ENCODE measurements at places on chromosomes 7 and 10.

DNA sequence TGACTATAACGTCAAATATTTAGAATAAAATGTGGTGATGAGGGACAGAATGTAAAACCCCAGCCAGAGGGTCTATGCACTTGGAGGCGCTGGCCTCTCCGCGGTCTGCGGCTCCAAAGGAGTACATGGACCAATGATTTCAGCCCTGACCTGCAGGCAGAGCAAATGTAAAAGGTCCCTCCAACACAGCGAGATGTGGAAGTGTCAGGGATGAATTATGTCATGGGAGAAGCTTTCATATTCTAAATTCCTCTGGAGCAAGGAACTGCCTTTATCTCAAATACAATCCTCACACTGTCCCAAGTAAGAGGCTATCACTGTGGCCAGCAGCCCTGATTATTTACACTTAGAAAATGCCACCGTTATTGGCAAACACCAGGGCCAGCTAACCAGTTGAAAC lies 139.4 kb downstream of the GFRA1 start:
- no peak for DNase-seq

DNA sequence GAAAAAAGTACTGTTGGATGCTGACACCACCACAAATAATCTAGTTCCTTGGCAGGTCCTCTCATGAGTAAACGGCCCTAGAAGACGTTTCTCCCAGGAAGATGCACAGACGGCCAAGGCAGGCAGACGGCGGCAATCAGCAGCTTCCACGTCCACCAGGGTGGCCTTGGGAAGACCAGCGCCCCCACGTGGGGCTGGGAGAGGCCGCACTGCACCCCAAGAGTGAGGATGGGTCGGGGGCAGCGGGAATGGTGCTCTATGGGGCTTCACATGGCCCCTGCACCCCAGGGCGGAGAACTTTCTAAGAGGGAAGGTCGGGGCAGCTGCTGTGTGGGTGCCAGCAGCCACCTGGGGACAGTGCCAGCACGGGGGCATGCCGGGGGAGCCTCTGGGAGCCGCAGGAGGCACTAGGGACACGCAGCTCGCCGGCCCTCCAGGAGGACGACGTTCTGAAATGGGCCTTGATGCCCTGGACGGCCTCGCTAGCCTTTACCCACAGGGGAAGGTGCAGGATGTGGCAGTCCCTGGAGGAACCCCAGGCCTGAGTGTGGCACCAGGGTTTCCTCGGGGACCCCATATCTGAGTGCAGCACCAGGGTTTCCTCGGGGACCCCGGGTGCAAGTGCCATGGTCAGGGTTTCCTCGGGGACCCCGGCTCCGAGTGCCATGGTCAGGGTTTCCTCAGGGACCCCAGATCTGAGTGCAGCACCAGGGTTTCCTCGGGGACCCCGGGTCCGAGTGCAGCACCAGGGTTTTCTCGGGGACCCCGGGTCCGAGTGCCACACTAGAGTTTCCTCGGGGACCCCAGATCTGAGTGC lies 539.9 kb downstream of the DNAJB6 start:
- no peak for DNase-seq

DNA sequence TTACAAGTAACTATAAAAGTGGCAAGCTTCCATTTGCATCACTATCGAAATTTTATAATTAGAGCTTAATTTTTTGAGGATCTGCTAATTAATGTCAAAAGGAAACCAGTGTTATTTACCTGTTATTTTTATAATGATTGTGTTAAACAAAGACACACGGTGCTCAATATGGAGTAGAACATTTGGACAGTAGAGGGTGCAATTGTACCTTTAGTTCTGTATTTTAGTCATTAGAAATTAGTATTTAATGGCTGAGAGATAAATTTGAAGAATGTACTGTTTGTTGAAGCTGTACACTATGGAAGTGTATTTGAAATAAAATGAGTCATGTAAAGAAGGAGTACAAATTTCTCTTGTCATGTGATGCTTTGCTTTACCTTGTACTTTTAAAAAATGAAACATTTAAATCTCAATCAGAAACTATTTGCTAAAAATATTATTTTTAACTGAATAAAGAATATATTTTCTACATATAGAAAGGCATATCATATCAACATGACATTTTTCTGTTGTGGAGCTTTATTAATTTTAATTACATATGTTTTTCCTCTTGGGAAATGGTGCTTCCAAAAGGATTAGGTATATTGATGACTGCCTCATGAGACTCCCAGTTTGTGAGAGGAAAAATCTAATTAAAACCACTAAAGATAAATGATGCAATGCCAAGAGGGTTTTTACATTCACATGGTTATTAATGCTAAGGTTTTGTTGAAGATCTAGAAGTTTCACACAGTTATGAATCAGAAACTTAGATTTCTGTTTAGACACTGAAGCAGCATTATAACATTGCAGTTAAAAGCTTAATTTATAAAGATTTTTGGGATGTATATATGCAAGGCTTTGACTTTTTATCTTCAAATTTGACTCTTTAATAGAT lies 10.4 kb upstream of the PRKG1 start:
- no peak for DNase-seq

DNA sequence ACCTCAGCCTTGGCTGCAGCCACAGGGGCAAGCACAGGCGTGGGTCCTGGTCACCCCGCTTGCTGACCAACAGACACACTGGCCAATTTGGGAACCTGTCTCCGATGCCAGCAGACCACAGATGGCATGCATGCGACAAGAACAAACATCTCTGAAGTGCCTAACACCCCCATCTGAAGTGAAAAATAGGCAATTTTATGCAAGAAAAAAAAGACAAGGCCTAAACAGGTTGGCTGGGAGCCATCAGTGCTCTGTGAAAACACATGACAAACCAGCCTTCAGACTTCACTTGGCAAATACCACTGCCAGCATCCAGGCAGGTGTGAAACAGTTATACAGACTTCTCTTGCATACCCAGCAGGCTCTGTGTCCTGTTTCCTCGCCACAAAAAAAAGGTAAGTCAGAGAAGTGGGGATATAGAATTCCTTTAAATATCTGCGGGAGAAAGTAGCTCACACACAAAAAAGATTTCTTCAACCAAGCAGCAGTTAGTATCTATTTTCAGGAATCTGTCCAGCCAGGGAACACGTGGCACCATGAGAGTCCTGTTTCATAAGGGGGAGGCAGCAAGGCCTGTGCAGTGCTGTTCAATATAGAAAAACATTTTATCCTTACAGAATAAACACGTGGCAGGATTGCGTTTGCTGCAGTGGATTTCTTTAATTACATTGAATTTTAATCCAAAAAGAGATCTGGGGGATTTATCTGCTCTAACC lies 293.4 kb upstream of the MKLN1 start:
- no peak for DNase-seq

- DNase-seq: no peak
Measured at GRCh38 chr7:105210721-105211205, 178.0 kb downstream of the SRPK2 start.

DNA sequence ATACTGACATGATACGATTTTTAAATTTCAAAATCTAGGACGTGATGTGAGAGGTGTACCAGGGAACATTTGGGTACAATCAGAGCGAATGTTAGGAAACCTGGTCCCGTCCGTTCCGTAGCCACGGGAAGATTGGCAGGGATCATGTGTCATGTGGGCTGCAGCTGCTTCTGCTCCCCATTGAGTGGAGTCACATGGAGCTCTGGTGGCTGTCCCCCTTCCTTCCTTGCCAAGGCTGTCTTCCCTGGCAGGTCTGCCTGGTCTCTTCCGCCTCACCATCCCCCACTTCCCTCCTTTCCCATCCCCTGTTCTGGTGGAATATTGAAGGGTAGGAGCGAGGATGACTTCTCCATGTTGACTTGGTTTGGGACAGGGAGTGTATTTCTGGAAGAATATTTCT lies 33.8 kb upstream of the FAM180A start:
- no peak for DNase-seq

GRCh38 chr10:63429281-63429680 lies 36.5 kb downstream of the JMJD1C start:
- DNase-seq: no peak

DNA sequence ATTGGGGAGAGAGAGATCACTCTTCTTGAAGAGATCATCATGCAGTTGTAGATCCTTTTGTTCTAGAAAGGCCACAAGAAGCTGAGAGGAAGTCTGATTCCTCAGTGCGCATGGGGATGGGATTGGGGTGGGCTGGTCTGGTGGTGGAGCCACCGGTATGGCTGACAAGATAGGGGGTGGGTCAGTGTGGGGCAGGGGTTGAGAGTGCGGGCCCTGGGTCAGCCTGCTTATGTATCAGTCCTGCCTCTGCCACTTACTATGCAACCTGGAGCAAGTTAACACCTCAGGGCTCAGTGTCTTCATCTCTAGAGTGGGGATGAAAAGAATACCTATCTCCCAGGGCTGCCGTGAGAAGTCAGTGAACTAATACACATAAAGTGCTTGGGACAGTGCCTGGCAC lies 8.0 kb downstream of the SMARCD3 start:
- DNase-seq: no peak

DNA sequence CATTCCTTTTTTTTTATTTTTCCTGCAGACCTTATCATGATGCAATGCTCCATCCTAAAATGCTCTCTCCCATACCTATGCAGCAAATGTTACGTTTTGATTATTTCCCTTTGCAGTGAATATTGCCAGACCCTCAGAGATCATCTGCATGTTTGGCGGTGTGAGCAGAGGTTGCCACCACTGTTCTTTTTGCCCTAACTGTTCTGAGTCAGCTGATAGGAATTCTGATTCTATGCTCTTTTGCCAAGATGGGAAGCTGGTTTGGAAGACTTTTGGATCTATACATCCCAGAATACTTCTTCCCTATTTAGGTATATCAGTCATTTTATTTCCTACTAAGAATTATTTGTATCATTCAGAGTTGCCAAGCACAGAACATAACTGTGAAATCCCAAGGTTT lies 130.5 kb downstream of the KLF6 start:
- DNase-seq: no peak

DNA sequence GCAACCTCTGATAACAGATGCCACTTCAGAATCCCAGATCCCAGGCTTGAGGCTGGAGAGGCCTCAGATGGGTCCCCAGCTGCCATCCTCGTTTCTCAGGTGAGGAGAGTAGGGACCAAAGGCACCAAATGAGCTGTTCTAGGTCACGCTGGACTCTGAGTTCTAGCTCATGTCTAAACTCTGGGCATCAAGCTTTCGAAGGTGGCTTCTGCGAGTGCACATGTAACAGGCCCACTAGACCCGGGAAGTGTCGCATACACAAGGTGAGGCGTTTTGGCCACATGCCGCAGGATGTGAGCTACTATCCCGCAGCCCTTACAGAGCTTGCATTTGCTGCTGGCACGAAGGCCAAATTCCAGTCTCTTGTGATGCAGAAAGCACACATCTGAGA lies 355.1 kb upstream of the SHH start:
- DNase-seq: no peak

DNA sequence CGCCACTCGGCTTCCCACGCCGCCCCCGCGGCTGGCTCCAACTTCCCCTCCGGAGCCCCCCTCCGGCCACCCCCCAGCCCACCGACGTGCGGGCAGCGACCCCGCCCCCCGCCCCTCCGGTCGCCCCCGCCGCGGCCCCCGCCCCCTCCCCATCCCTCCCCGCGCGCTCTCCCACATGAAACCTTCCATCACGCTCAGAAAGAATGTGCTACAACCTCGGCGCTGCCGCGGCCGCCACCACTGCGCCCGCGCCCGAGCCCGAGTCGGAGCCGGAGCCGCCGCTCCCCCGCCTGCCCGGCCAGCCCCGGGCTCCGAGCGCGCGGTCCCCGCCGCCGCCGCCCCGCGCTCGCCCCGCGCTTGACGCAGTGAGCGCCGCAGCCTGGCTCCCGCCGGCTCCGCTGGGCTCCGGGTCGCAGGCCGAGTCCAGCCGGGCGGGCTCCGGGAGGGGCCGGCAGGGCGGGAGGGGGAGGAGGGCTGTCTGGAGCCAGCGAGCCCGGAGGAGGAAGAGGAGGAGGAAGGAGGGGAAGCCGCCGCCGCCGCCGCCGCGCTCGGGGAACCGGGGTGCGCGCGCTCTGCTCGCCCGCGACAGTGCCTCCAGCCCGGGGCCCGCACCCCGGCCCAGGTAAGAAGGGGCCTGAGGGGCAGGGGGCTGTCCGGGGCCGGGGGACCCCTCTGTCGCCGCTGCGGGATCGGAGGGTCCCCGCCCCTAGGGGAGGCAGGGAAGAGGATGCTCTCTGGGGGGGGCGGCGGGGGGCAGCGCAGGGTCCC lies 4.3 kb upstream of the ELFN1 start:
- DNase-seq: no peak

GRCh38 chr10:104906112-104906511 lies 265.0 kb downstream of the SORCS3 start:
- DNase-seq: no peak

DNA sequence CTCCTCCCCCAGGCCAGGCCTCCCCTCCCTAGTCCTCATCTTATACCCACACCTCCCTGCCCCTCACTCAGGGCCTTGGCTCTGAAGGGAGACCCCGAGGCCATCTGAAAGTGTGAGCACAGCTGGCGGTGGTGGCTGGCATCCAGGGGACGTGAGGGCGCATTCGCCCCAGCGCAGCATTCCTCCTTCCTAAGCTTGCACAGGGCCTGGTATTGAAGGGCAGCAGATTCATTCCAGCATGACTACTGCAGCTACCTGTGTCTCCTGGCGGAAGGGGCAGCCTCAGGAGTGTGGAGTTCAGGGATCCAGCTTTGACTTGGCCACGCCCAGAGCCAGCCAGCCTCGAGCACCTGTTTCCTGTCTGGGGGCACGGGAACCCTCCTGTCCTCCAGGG lies 72.6 kb downstream of the PARP12 start:
- DNase-seq: no peak

DNA sequence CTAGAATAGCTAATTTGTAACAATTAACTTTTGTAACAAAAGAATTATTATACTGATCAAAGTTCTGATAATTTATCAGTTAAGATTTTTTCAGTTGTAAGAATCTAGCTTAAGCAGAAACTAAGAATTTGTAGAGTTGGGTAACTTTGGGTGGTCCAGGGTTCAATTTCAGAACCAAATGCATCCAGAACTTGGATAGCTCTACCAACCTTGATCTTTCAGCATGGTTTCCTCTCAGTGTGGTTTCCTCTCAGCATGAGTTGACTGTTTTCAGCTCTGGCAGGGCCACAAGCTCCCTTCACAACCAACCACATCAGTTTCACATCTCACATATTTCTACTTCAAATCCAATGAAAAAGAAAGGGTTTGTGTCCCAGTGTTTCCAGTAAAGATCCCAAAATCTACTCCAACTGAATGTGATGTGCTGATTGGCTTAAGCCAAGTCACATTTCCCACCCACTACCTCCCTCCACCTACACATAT lies 3.3 kb upstream of the FAS start:
- no peak for DNase-seq

DNA sequence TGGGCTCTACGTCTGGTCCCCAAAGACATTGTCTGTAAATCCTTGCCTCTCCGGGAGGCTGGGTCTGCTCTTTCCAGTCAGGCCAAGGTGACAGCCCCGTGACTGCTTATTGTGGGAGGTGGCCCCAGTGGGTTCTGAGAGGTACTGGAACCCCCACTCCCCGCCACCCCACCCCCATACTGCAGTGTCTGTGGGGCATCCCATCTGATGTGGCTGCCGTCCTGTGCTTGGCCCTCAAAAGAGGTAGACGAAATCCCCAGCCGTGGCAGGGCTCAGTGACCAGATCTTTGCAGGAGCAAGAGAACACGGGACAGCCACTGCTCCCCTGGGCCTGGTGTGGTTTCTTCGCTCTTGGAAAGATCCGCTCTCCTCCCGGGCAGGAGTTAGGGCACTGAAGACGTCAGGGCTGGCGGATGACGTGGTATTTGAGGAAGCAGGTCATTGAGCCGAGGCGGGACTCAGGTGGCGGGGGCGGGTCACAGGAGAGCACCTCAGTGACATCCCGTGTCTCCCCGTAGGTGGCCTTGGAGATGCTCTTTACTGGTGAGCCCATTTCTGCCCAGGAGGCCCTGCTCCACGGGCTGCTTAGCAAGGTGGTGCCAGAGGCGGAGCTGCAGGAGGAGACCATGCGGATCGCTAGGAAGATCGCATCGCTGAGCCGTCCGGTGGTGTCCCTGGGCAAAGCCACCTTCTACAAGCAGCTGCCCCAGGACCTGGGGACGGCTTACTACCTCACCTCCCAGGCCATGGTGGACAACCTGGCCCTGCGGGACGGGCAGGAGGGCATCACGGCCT lies 20.7 kb downstream of the ECHDC3 start:
- DNase-seq: no peak
